ENCODE measurements at places on chromosomes 3 and 15.

DNA sequence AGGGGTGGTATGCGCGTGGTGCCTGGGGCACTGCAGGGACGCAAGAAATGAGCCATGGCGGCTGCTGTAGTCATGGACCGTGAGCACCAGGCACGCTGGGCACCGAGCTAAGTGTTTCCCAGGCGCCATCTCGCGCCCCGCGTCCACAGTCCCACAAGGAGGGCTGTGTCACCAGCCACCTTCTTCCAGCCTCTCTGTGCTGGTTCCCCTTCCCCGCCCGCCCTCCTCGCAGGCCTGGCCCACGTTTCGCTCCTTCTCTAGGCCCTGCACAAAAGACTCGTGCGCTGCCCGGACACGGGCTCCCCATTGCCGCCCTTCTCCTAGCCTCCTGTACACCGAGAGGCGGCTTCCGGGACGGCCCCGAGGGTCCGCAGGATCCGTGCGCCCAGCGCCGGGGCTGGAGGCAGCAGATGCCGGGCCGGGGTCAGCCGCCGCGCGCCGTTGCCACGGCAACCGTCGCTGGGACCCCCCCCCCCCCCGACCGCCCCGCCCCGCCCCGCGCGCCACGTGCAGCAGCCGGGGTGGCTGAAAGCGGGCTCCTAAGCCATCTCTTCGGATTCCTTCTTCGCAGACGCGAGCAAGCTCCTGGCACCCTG, 113.4 kb downstream of the SRGAP3 start:
- DNase-seq, result no peak

DNA sequence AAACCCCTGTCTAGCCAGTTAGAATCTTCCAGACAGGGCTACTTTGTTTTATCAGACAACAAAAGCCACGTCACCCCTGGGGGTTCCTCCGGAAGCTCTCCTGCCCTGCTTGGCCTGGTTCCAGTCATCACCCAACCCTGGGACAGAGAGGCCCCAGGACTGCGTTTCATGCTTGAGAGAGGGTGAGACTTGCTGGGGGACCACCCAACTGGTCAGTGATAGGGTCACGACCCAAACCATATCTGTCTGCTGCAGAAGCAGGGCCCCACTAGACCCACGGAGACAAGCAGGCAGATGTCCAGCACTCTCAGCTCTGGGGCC, 1.2 kb downstream of the NT5DC2 start:
- peak; percentile 57 for DNase-seq

DNA sequence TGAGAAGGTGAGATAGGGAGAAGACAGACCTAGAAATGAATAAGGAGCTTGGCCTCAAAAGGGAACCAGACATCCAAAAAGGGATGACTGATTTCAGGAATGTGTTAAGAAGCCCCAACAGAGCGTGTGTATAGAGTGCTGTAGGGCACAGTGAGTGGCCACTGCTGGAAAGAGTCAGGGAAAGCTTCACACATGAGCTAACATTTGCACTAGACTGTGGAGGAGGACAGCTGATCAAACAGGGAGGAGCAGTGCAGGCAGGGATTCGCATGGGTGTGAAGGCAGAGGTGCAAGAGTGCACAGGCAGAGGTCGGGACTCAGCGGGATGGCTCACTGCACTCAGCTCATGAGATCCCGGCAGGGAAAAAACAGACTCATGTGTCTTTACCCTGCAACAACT, 61.8 kb downstream of the NPTN start:
- no peak for DNase-seq

GRCh38 chr15:42911058-42911592, 9.5 kb downstream of the TTBK2 start:
- DNase-seq, result no peak

GRCh38 chr3:42979044-42979972, at the start of gene GASK1A:
GASK1A (plus strand) TSS chr3:42979311; CDS start chr3:42979643, 332 bp downstream.
- peak; percentile 62 for DNase-seq

DNA sequence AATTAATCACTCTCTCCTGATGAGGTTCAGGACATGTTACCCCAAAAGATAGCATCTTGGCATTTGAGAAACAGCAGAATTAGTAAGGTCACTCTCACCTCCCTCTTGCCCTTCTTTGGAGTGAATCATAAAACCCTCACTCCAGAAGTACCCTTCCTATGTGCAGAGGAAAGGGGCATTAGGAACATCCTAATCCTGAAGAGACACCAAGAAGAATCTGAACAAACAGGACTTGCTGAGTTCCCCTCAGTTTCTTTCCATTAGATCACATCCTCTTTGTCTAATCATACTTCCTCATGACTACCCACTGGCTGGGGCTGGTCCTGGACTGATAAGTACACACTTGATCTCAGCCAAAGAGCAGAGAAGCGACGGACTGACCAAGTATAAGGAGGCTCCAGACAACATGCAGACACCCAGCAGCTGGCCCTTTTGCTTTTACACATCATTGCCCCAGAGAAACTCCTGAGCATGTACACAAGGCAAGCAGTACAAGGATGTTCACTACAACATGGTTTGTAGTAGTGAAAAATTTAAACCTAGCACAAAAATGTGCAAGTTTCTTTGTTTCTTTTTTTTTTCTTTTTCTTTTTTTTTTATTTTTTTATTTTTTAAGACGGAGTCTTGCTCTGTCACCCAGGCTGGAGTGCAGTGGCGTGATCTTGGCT, 15.0 kb upstream of the TM6SF1 start:
- DNase-seq, result peak; percentile 87

DNA sequence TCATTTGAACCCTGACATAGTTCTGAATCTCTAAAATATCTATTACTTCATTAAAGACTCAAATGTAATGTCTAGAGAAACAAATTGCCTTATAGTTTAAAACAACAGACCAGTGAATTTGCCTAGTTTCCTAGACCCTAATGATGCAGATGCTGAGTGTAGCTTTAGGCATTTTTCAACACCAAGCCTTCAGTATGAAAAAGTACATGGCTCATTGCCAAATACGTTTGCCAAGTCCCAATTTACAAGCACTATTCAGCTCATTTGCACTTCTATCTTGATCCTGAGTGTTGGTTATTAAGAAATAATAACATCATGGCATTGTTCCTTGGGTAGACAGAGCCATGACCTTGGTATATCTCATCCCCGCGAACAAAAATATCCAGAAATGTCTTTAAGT, 46.8 kb downstream of the EOMES start:
- no peak for DNase-seq

GRCh38 chr3:194322678-194323211, 28.4 kb downstream of the CPN2 start:
- no peak for DNase-seq

DNA sequence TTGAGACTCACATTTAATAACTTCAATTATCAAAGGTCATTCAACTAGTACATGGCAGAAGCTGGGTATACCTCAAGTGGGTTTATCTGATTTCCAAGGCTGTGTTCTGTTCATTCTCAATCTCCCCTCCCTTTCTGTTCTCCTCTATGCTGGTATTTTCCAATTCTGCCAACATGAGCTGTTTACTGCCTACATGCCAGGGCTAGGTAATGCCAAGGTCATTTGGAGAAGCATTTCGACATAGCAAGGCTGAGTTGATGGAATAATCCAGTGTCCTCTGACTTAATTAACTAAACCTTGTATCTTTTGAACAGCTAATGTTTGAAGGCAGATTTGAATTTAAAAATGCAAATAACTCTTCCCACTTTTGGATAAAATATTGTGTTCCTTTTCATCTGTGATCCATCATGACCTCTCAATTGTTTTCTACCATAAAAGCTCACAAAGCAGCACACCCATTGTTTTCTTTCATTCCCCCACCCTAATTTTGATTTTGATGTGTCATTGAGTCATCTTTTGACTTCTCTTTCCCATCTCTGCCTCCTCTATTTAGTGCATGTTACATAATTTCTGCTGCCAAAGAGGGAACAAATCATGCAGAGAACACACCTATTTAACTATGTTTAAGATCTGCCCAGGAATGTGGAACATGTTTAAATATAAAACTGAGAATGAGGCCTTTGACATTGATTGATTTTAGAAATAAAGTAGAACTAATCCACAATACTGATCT, 308.8 kb upstream of the NR2E3 start:
- no peak for DNase-seq

DNA sequence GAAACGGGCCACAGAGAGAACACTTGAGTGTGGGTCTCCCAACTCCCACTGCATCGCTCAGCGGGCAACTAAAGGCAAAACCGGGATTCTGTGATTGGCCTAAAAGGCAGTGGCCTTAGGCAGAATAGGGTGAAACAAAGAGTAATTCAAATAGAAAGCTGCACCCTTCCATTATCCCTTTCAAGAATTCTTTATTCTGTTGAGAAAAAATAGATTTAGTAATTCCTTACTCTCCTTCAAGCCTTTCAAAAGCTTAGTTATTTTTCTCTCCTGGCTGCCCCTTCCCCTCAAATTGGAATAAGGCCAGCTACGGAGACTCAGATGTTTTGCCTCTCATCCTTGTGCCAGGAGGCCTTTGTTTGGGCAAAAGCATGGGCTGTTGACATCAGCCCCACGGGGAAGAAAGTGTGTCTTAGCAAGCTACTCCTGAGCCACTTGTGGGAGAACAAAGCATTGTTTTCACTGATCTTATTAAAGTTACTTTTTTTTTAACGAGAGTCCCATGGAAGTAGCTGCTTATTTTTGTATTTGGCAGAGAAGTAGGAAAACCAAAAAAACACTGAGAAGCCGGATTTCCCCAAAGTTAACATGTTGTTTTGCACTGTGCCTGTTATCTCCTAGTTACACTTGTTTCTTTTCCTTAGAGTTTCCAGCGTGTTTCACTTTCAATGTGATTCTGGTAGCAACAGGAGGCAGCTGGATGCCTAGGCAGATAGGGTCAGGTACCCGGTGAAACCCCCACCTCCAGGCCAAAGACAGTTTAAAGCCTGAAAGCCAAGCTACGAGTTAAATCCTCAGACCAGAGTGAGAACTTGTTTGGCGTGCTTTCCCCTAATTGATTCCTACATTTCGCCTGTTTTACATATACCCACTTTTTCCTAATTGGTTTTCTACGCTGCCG, 2.2 kb downstream of the ST6GAL1 start:
- peak; percentile 42 for DNase-seq

DNA sequence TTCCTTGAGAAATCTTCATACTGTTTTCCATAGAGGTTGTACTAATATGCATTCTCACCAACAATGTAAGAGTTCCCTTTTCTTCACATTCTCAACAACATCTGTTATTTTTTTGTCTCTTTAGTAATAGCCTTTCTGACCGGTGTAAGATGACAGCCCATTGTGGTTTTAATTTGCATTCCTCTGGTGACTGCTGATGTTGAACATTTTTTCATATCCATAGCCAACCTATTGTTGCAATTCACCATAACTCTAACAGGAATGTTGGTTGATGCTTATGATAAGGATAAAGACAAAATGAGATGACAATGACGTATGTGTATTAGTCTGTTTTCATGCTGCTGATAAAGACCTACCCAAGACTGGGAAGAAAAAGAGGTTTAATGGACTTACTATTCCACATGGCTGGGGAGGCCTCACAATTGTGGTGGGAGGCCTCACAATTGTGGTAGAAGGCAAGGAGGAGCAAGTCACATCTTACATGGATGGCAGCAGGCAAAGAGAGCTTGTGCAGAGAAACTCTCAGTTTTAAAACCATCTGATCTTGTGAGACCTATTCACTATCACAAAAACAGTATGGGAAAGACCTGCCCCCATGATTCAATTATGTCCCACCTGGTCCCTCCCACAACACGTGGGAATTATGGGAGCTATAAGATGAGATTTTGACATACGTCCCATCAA, 37.6 kb upstream of the RHCG start:
- DNase-seq, result no peak

GRCh38 chr15:84822653-84823281, 5.6 kb downstream of the ALPK3 start:
- no peak for DNase-seq

GRCh38 chr3:187011915-187012314, 81.6 kb downstream of the ST6GAL1 start:
- peak; percentile 88 for DNase-seq

GRCh38 chr3:172156586-172156955, 117.2 kb downstream of the FNDC3B start:
- DNase-seq, result no peak

DNA sequence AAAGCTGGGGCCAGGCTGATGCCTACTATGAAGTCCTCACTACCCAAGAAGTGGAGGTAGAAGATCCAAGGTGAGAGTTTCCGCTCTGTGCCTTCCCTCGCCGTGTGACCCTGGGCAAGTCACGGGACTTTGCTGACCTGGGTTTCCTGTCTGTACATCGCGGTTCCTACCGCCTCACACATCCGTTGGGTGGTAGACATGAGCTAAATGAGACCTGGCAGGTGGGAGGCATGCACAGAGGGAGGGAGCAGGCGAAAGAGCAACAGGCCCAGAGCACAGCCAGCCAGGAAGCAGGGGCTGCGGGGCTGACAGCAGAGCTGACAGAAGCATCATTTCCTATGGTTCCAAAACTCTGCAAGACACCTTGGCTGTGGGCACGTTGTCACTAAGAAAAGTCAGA, 157.3 kb upstream of the BHLHE40 start:
- DNase-seq, result no peak

DNA sequence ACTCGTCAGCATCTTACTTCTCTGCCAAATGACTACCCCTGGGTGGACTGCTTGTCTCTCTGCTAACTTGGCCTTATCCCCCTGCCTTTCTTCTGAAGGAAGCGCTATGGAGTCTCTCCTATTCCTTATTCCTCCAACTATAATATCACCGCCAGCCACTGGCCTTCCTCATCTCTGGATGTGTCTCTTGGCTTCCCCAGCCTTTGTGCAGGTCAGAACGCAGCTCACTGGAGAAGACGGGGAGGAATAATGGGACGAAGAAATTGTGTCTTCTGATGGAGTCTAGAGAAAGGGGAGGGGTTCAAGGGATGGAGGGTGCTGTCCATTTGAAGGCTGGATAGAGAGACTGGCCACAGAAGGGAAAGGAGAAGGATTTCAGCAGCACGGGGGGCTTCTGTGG, 16.9 kb downstream of the ITGA11 start:
- no peak for DNase-seq

GRCh38 chr3:105409364-105409763, 42.7 kb downstream of the ALCAM start:
- no peak for DNase-seq

DNA sequence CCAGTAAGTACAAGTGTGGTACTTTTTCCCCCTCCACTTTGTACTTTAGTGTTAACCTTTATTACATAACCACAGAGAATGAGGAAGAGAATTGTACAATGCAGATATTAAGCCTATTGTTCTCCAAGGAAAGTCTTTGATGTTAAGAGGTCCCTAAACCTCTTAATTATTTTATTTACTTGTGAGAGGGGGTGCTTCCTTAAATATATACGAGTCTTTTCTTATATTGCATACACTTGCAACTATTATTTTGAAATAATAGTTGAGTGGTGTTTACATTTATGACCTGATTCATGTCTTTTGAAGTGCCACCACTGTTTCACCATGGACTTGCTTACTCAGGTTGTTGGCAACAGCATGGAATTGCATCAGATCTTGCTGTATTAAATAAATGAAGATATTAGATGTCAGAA, 10.1 kb downstream of the USP3 start:
- DNase-seq, result peak; percentile 80

DNA sequence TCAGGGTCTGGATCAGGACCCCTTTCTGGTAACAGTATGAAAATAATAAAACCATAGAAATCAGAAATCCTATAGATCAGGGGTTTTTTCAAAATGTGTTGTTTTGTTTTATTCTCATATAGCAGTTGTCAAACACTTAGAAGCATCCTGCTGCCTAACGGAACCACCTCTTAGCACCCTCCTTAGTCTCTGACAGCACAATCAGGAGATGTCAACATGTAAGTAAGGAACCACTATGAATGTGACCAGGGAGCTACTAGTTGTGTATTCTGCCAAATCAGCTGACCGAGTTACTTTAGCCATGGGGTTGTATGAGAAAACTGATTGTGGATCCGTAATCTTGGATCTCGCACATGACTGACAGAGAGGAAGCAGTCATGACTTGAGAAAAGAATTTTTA, 22.2 kb downstream of the CCDC39 start:
- DNase-seq, result no peak

- peak; percentile 23 for DNase-seq
Observed at GRCh38 chr3:102132370-102132769, 283.1 kb downstream of the NFKBIZ start.
